ENCODE measurements at places on chromosomes 12 and 14. TPM values are rescaled to one million over a fixed set of nuclear protein-coding genes. Genes with fewer than 3 reads are reported as not detected.

RPL36AL gene
- total RNA-seq, result 242 TPM

CBLN3 gene
- 11.4 TPM for total RNA-seq

DTX3 gene
- 16.9 TPM for total RNA-seq

P2RX2 gene
- not detected for total RNA-seq

CATSPERB gene
- total RNA-seq, result not detected

GPR137C gene
- total RNA-seq, result 0.58 TPM

TBX3 gene
- 55.9 TPM for total RNA-seq

FKBP11 gene
- total RNA-seq, result 18.7 TPM

Measured in smooth muscle cell of trachea (primary cell).